ENCODE measurements at places on chromosomes 4 and X.

GRCh38 chrX:30513284-30513683 is 64.3 kb downstream of the TASL start:
- no peak for DNase-seq

DNA sequence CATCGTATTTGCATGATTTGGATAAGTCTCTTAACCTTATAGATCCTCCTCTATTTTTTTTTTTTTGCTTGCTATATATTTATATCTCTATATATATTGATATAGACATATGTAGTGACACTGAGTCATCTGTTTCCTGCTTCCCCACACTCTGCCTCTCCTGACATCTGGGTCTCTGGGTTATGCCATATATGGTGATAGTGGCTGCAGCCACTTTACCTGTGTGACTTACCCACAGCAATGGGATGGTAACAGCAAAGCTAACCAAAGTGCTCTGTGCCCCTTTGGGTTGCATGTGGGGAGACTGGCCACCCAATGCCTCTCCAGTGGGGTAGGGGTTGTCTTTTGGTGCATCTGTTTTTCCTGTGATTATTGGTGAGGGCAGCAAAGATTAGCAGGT is 14.5 kb downstream of the CMC4 start:
- DNase-seq: no peak

DNA sequence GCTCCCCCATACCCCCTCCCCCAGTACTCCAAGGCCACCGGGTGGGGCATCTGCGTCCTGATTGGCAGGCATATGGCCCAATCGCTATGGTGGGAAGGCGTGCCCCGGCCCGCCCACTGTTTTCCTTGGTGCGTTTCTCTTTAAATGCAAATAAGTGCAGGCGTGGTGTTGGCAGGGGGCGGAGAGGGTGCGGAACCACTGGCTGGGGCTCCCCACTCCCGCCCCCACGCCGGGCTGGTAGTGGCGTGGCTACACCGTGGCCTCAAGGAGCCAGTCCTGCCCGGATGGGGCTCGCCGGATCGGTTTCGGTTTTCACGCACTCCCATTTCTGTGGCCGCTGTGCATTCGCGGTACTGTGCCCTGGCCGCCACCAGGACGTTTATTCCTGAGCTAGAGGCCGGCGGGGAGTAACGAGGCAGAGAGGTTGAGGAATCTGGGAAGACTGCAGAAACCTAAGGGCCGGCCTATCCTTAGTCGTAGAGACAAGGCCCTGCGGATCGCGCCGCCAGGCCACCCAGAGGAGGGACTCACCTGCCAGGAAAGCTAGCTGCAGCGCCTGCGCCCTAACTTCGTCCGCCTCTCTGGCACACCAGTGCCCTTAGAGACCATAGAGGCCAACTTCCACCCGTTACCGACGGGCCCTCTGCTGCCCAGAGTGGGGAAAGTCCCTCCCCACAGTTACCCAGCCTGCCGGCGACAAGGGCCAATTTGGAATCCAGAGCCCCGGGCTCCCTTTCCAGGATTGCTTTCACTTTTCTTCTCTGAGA is 410 bp upstream of the AMER1 start:
- DNase-seq: peak; percentile 71

DNA sequence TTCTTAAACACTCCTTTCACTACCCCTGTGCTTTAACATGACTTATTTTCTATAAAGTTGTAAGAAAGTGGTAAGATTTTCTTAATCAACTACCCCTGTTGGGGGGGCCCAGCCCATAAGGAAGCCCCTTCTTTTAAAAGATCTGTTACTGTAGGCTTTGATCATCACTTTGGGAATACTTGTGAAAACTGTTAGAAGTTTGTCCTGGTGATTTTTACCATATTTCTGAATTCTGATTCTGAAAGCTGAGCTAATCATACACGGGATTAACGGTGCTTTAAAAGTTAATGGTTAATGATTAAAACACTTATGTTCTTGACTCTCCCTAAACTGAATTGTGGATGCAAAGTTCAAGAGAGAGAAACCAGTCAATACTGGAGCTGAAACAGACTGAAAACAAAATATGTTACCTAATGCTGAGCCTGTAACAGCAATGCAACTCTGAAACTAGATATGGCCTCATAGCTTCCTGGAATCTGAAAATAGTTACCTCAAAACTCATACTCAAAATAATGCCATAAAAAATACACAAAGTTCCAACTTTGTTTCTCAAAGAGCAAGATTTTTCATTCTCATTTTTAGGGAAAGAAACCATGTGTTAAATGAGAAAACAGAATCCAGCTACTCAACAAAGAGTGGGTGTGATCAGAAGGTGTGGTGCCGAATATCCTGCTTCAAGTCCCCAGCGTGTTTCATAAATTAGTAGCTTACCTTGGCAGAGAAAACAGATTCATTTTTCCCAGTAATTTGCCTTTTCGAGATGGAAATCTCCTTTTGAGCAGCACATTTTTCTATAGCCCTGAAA is 31.6 kb downstream of the ADH7 start:
- DNase-seq: no peak

GRCh38 chr4:153233761-153234371 is 29.6 kb downstream of the TRIM2 start:
- DNase-seq: no peak

DNA sequence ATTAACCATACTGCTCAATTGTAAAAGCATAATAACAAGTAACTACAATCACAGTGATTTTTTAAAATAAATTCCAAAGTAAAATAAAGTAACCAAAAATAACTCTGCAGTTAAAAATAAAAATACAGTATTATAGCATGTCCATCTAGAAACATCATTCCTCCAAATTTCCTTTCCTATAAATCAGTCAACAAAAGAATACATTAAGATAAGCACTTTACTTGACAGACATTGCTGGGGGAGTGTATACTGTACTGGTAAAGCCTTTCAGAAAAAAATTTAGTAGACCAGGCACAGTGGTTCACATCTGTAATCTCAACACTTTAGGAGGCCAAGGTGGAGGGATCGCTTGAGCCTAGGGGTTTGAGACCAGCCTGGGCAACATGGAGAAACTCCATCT is 91.1 kb downstream of the LRBA start:
- DNase-seq: no peak

GRCh38 chrX:39149761-39150160 is 348.5 kb downstream of the MID1IP1 start:
- DNase-seq: no peak

DNA sequence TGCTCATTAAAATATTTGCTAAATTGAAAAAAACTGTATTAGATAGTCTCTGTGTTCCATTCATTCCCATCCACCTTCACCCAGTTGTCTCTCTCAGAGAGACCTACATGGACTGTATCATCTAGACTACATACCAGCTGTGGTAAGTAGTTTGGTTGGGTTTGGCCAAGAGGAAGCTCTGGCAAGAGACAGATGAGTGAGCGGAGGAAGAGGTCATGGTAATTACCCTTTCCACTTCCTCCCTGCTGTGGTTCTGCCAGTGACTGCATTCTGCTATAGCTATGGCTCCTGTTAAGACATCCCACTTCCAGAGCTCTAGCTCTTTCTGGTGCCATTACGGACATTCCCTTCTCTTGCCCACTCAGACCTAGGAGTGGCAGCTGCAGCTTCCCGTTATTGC is 239.0 kb upstream of the MID1 start:
- DNase-seq: no peak

GRCh38 chr4:119087121-119087520 is 48.5 kb upstream of the MYOZ2 start:
- DNase-seq: no peak

- no peak for DNase-seq
Observed at GRCh38 chr4:187184508-187184907, 460.9 kb upstream of the FAT1 start.

- DNase-seq: no peak
Observed at GRCh38 chrX:121333942-121334341, 286.5 kb downstream of the GLUD2 start.

DNA sequence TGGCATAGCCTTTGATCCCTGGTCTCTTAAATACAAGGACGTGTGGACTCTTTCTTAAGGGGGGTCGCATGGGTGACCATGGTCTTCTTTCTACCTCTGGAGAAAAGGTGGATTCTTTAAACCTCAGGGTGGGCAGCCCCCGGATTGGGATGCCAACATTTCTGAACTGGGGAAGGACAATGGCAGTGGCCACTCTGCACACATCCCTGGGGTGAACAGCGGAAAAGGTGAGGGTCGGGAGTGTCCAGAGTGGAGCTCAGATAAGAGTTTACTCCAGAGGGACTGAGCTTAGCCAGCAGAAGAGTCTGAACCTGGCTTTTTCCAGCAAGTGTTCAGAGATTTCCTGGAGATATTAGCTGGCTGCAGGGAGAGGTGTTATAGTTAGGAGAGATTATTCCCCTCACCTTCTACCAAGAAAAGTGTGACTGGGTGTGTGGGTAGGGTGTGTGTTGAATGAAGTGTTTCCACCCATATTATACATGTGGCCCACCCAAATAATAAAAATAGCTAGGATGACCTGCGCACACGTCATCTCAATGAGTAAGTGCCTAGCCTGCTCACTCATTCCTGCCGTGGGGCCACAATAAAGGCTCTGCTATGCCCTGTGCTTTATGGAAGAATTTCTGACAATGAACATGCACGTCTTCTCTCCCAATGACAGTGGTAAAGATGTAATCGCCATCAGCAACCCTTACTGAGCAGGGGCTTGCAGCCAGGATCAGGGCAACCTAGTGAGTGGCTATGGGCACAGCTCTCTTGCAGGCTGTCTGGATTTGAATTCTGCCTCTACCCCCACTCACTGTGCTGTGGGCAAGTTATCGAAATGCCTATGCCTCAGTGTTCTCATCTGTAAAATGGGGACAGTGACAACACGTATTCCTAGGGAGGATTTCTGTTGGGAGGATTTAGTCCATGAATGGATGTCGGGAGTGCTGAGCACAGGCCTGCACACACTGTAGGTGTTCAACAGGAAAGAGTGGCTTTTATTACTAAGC is 76.6 kb downstream of the SLC2A9 start:
- DNase-seq: no peak

DNA sequence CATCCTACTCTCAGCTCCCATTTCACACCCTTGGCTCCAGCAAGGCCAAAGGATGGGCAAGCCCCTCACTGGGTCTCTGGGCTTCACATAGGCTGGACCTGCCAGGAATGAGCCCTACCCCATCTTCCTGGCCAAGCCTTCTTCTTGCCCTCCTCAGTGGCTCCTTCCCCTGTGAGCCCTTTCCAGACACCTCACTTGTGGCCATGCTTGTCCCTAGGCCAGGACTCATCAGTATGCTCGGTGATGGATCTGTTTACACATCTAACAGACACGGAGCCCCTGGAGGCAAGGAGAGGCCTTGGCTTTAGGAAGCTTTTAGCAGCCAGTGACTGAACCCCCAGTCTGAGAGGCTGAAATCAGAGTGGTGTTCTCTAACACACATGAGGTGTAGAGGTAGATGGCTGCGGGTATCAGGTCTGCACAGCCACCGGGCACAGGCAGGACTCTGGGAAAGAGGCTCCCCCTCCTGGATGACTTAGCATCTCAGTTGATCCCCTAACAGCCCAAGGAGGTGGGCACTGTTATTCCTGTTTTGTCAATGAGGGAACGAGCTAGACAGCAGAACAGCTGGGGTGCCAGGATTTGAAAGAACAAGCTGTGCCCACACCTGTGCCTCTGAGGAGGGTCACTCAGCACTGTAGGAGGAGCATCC is 44.8 kb downstream of the PPP2R2C start:
- no peak for DNase-seq

GRCh38 chr4:119286377-119287002 is 35.4 kb downstream of the FABP2 start:
- DNase-seq: no peak

Data from stimulated activated CD8-positive, alpha-beta memory T cell treated with anti-CD3 and anti-CD28 coated beads, Interleukin-15, amount 100 ng/mL, for 4 hours (primary cell).